Myocyte (in vitro differentiated cells): ENCODE measurements at places on chromosomes 7 and 10.

GRCh38 chr7:142384493-142384922 lies 126.7 kb upstream of the PRSS58 start:
- DNase-seq: peak; percentile 88

DNA sequence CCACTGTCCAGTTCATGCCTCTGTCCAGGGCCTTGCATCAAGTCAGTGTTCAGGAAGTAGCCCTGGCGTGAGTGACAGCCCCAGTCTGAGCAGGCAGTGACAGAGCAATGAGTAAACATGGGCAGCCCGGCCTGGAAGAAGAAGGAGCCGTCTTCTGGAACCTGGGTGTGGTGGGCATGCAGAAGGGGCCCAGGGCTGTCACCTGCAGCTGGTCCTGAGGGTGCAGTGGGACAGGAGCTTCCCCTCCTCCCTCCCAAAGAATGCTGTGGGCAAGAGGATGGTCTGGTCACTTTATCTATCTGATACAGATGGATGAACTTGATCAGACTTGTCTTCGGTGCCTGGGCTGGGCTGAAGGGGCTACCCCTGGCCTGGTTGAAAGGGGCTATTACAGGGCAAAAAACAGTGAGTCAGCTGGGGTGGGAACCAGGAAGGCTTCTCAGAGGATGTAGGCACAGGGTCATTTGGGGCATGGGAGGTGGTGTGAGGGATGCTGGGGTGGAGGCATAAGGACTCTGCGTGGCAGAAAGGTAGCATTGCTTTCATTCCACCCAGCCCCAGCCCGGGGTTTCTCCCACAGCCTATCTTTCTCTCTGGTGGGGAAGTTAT lies 42.7 kb upstream of the PPIF start:
- DNase-seq: no peak

- DNase-seq: no peak
These were observed 371.8 kb downstream of the MDFIC start for GRCh38 chr7:115293628-115294240.

GRCh38 chr7:50667789-50668226 lies 102.6 kb upstream of the DDC start:
- DNase-seq: peak; percentile 83

GRCh38 chr7:139358541-139359365 lies 941 bp upstream of the LUC7L2 start:
- DNase-seq: no peak

DNA sequence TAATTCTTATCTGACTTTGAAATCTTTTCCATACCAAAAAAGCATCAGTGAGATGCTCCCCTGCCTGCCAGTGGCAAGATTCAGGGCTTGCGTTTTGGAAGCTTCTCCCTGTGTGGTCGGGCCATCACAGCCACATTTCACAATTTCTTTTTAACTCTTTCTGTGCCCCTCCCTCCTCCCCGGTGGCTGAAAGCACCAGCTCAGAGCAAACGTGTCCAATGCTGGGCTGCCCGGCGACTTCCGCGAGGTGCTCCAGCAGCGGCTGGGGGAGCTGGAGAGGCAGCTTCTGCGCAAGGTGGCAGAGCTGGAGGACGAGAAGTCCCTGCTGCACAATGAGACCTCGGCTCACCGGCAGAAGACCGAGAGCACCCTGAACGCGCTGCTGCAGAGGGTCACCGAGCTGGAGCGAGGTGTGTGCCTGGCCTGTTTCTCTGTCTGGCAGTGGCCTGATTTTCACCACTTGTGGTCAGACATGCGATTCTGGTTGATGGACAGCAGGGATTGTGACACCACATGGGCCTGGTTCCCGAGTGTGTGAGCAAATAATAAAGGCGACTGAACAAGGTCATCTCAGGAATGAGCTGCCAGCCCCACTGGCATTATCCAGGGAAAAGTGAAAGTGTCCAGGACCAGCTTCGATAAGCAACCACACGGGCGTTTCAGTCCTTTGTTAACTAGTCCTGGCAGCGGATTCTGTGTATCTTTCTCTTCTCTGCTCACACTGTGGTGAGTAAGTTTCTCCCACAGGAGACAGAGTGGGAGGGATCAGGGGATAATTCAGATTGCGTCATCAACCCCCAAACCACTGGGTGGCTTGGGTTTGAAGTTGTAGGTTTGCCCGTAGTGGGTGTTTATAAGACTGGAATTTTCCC lies 2.6 kb downstream of the NPTX2 start:
- peak; percentile 88 for DNase-seq

DNA sequence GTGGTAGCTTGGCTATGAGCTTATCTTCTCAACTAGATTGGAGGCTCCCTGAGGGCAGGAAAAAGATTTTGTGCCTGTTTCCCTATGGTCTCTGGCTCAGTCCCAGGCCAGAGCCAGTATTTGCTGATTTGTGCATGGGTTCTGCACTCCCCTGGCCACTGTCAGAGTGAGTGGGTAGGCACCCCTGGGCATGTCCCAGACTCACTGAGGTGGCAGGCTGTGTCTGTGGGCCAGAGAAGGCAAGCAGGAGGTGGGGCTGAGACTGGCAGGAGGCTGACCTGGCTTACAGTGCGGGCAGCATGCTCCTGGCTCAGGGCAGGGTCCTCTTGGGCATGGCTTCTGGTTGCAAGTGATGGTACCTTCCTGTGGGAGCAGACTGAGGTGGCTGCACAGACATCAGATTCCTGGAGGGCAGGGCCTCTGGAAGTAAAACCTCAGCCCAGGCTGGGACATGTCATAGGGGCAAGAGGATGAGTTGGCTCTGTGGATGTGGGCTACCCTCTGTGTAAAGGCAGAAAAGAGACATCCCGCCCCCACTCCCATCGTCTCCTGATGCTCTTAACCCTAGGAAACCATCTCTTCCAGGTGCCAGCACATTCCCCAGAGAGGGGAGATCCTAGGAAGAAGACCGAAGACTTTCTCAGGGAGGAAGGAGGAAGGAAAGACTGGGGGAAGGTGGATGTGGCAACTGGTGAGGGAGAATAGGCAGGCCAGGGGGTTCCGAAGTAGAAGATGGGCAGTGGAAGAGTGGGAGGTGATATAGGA lies 4.3 kb downstream of the KCP start:
- no peak for DNase-seq

GRCh38 chr10:1155791-1156615 lies 99.8 kb downstream of the WDR37 start:
- DNase-seq: no peak

DNA sequence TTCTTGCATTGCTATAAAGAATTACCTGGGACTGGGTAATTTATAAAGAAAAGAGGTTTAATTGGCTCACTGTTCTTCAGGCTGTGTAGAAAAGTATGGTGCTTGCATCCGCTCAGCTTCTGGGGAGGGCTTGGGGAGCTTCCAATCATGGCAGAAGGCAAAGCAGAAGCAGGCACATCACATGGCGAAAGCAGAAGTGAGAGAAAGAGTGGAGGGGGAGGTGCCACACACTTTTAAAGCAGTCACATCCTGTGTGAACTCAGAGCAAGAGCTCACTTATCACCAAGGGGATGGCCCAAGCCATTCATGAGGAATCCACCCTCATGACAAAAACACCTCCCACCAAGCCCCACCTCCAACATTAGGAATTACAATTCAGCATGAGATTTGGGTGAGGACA lies 303.5 kb downstream of the OTUD1 start:
- no peak for DNase-seq

DNA sequence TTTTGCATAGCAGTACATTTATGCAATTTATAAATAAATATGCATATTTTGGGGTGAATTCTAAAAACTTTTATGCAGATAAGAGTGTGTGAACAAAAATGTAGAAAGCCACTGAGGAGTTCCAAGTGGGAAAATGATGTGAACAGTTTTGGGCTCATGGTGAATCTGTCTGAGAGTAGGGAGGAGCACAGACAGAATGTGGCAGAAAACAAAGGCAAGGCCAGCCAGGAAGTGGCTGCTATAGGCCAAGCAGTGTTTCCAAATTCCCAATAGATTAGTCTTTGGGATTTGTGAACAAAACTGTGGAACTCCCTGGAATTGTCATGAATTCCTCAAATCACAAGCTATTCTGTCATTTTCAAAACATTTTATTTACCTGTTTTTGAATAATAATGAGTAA lies 73.6 kb upstream of the AMPH start:
- no peak for DNase-seq

- DNase-seq: no peak
These were observed 41.2 kb downstream of the TNRC18 start for GRCh38 chr7:5382281-5382892.

DNA sequence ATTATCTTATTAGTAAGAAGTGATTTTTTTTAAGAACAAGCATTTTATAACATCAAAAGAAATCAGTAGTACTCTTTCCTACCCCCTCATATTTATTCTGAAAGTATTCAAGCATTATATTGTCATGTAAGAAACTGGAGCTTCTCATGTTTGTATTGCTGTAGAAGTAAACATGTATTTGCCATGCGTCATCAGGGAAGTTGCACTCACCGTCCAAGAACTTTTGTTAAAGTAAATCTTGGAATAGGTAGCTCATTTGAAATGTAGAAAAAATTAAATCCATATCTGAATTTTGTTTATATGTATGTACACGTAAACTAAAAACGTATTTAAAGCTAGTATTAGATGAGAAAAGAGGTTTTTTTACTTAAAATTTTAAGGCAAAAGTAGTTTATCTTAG lies 96.8 kb downstream of the PTEN start:
- DNase-seq: no peak

DNA sequence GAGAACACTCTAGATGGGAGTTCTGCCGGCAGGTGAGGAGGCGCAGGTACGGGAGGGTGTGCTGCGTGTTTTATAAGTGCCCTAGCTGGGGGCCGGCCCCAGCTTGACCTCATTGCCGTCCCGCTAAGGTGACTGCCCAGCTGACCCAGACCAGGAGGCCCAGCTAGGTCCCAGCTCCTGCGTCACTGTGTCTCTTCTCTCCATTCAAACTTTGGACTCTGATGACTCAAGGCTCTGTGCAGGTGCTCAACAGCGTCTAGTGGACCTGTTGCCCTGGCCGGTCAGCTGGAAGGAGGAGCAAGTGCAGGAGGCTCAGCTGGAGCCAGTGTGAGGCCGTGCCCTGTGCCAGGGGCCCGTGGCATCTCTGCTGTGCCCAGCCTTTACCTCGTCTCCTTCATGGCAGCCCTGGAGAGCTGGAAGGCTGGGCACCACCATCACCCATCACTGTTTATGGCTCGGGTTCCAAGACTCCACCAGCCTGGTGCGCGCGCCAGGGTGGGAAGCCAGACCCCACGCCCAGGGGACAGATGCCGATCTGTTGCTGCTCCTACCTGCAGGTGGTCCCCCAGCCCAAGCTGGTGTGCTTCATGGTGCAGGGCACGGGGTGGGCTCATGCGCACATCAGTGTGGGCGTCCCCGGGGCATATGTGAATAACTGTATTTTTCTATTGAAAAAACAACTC lies 14.6 kb downstream of the LHPP start:
- no peak for DNase-seq

DNA sequence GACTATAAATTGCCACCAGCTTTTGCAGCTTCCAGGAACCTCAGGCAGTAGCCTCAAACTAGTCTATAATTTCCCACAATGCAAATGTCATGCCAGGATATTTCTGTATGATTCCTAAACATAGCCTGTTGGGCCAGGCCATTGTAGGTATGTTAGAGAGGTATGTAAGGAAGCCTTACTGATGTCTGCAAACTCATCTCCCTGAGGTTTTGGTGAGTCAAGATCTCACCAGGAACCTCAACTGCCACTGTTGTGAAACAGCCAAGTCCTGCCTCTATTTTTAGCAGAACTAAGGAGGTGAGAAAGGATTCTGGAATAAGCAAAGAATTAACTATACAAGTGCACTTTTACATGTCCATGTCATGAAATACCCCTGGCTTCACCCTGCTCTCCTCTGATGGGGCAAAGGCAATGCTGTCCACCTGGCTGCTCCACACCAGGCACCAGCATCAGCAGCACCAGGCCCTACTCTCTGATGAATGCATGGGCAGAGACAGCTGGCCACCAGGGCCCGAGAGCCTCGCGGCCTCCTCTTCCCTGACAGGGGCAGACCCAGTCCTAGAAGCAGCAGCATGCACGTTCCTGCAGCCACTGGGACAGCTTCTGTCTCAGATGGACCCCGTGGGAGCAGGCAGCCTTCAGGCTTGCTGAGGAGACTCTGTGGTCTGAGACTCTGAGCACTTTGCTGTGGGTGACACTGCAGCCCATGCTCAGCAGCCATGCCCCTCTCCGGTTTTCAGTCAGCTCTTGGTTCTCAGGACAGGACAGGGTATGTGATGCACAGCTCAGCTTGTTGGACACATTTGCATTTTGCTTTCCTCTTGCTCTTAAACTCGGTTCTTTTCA lies 147.3 kb downstream of the ZMYND11 start:
- peak; percentile 54 for DNase-seq

- DNase-seq: no peak
These were observed 65.8 kb downstream of the POU6F2 start for GRCh38 chr7:39043531-39043930.
